ENCODE measurements at places on chromosomes 12 and 14.

- no peak for DNase-seq
Observed at GRCh38 chr14:61147831-61148549, 133.1 kb downstream of the TMEM30B start.

- no peak for DNase-seq
Observed at GRCh38 chr14:94196057-94196456, 21.9 kb downstream of the PPP4R4 start.

DNA sequence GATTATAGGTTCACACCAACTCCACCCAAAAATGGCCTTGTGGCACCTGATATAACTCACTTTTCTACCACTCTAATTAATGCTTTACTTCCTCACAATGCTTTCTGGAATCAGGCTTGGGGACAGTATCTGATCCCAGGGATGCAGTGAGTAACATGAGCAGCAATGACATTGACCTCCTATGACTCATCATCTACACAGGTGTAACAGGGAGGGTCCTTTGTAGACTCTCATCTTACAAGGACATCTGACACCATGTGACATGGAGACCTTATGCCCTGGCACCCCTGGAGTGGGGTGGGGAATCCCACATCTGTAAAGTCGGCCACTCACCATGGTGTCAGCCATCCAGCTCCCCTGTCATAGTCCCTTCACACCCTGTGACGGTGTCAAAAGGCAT is 586.4 kb downstream of the MED13L start:
- no peak for DNase-seq

DNA sequence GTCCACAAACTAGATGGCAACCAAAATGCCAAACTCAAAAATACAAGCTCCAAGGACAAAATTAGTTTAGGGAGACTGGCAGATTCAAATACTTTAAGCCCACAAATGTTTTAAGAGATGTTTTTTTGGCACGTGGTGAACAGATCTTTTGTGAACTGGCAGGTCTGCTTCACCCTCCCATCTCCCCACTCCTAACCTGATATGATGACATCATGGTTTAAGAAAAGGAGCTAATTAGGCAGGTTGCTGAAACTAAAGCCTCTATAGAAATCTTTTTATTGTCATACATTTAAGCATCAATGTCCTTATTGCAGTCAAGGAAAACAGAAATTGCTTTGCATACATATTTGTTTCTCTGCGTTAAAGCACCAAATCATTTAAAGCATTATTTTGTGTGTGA is 5.8 kb downstream of the LRIG3 start:
- no peak for DNase-seq

DNA sequence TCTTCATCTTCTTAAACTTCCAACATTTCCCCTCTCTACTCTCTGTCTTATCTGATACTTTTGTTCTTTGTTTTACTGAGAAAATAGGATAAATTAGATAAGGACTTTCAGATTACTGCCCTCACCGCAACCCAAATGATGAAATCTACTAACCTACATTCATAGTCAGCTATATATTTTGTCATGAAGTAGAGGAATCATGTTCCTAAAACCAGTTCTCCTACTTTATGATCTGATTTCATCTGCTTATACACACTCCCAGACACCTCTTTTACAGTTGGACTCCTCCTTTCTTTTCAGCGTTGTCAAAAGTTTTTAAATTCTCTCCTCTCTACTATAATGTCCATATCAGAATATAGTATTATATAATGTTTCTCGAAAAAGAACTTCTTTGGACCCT is 29.7 kb downstream of the MGAT4C start:
- DNase-seq = no peak

DNA sequence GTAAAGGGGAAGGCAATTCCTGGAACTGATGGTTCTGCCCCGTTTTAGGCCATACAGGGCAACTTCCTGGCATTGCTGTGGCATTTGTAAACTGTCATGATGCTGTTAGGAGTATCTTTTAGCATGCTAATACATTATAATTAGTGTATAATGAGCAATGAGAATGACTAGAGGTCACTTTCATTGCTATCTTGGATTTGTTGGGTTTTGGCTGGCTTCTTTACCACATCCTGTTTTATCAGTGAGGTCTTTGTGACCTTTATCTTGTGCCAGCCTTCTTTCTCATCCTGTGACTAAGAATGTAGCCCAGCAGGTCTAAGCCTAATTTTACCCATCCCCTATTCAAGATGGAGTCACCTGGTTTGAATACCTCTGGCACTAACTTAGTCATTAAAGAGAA is 51.2 kb downstream of the TESPA1 start:
- peak; percentile 28 for DNase-seq

DNA sequence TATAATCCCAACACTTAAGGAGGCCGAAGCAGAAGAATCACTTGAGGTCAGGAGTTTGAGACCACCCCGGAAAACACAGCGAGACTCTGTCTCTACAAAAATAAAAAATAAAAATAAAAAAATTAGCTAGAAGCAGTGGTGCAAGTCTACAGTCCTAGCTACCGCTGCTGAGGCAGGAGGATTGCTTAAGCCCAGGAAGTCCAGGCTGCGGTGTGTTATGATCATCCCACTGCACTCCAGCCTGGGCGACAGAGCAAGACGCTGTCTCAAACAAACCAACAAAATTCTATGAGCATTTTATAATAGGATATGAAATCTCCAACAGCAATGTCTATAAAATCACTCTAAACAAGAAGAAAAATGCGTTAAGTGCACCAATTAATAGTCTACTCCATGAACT is 75.3 kb downstream of the PPP1R12A start:
- no peak for DNase-seq

DNA sequence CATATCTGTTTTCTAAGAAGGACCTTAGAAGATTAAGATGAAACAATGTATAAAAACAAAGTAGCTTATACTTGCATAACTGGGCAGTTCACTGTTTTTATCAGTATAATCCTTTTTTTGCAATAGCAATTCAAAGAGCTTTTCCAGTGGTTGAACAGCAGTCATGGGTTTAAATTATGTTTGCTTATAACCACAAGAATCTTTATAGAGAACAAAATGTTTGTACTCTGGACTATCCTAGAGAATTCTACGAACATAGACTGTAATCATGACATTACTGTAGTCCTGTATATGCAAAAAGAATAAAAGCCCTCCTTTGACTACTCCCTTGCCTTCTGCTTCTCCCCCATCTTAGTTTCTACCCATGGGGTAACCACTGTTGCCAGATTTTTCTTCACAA is 5.7 kb downstream of the FAM177A1 start:
- DNase-seq = no peak
